ENCODE measurements at places on chromosomes 2 and 18.

GRCh38 chr2:233976690-233977294 is 59.6 kb downstream of the TRPM8 start:
- DNase-seq, result peak; percentile 1

DNA sequence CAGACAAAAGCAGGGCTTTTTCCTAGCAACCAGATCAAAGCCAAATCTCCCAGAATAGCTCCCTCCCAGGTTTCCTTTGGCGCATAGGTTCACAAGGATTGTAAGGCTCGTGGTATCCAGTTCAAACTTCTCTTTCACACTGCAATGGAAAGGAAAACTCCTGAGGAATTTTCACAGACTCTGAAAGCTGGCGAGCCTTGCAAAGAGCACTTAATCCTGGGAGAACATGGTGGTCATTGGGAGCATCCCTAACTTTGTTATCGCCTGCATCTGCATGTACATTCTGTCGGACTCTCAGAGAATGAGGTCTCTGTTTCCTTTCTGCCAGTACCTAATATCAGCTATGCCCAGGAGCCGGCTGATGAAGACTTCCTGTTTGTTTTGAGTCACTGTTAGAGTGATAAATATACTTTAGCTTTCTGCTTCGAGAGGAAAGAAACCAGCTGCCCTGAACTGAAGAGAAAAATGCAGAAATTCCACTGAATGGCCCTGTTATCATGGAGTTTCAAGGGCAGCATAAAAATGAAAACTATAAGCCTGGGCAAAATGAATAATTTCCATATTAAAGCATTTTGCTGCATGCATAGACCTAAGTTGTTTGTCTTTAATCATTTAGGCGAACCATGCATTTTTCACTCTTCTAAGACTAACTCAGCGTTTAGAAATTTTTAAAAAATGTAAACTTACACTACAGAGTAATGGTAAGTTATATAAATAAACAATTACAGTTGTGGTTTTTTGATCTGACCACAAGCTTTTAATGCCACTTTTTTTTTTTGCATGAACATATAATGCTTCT is 76.4 kb upstream of the ZEB2 start:
- DNase-seq, result peak; percentile 41

GRCh38 chr2:108837198-108837597 is 50.6 kb downstream of the CCDC138 start:
- DNase-seq, result no peak

DNA sequence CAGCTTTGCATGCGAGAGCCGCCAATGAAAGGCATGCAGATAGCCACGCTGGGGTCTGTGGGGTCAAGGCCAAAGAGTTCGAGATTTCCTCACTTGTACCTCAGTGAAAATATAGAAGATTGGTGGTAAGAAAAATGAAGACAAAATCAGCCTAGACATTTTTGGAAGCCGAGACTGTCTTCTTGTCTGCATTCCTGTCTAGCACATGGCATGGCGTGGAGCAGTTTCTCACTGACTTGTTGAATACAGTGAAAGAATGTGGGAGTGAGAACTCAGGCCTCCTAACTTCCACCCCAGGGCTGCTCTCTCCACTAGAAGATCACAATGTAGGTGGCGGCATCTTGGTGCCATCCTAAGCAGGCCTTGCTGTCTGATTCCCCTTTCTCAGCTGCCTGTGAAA is 740.8 kb upstream of the HS6ST1 start:
- DNase-seq, result no peak

DNA sequence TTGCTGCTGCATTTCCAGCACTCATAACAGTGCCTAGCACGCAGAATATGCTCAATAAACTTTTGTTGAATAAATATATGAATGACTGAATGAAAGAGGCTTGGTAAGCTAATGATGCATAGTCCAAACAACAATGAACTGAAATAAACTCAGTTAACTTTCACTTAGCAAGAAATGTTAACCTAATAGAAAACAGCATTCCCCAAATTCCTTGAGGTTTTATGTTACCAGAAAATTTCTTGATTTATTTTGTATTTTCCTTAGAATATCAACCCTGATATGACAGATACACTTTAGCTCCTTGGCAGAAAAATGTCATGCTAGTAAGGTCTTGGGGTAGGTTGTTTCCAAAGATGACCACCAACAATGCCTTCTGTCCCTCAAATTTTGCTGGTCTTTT is 217.4 kb downstream of the KCNE4 start:
- no peak for DNase-seq

DNA sequence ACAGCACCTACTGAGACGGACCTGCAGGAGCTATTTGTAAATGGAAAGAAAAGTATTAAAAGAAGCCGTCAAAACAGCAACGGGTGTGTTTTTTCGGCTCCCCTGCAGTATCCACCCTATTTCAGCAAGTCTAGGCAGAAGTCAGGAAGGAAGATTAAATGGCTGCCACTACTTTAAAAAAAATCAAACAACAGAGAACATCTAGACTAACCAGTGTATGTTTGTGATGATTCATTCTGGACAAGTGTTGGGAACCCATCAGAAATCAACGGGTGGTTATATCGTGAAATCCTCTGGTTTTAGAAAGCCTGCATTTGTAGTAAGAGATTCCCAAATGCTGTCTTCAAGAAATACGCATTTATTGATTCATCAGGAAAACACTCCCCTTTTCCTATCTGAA is 9.0 kb downstream of the PMAIP1 start:
- DNase-seq, result no peak

GRCh38 chr2:19774805-19775176 is 127.0 kb downstream of the TTC32 start:
- no peak for DNase-seq

DNA sequence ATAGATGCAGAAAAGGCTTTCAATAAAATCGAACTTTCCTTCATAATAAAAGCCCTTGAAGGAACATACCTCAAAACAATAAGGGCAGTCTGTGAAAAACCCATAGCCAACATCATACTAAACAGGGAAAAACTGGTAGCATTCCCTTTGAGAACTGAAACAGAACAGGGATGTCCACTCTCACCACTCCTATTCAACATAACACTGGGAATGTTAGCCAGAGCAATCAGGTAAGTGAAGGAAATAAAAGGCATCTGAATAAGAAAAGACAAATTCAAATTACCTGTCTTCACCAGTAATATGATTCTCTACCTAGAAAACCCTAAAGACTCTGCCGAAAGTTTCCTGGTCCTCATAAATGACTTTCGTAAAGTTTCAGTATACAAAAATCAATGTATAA is 861.0 kb upstream of the VRK2 start:
- no peak for DNase-seq

DNA sequence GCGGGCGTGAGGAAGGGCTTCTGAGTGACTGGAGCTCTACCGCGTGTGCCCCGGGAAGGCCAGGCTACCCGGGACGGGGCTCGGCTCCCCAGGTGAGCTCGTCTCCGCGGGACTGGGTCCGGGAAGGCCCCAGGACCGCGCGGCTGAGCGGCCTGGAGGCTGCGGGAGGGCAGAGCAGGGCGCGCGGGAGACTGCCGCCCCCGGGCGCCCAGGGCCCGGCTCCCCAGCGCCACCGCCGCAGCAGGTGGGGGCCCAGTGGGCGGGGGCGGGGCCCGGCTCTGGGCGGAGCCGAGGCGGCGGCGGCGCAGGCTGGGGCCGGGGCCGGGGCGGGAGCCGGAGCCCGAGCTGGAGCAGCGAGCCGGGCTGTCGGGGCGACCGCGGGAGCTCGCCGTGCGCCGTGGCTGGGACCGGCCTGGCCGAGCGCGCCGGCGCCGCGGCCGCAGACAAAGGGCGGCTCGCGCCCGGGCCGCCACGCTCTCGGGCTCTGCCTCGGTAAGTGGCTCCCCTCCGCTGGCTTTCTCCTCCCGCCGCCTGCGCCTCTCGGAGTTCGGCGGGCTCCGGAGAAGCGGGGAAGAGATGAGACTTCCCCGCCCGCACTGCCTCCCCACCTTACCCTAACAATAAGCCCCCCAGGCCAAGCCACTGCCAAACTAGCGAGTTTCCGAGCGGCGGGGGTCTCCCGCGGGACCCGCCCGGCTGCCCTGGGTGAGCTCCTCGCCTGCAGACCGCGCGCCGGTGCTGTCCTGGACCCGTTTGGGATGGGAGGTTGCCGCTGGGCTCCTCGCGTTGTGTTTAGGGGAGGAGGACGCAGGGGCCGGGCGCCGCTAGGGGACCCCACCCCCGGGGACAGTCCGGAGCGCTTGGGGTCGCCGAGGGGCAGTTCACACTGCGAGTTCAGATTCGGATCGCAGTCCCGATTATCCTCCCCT is at the start of gene MAPK4:
MAPK4 (plus strand) TSS at position 336 of the 929 bp plus-strand sequence. CDS start 103,872 bp downstream, outside the sequence.
- no peak for DNase-seq

DNA sequence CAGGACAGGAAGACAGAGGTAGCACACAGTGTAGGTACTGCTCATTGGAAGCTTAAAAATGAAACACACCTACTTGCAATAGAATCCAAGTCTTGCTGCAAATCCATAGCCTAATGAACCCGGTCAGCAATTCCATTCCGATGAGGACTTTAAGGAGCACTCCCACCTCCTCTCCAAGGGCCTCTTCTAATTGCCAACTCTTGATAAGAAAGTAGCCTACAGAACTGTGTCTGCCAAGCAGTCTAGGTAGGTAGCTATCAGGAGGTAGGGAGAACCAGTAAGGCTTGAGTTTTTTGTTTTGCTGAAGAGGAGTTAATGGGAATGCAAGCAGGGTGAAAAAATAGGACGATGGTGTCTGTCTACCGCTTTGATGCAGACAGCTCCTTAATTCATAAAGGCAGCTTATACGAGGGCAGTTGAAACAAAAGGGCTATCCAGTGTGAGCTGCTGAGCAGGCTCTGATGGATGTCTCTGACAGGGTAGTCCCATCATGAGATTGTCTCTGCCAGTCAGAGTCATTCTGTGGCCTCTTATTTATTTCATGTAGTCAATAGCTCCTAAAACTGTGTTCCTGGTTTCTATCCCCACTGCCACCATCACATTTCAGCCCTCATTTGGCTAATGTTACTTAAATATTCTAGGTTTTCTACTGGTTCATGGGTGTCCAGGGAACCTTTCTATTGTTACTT is 155.6 kb upstream of the DNMT3A start:
- no peak for DNase-seq

- DNase-seq, result no peak
Measured at GRCh38 chr2:10717628-10718027, 3.8 kb upstream of the ATP6V1C2 start.

DNA sequence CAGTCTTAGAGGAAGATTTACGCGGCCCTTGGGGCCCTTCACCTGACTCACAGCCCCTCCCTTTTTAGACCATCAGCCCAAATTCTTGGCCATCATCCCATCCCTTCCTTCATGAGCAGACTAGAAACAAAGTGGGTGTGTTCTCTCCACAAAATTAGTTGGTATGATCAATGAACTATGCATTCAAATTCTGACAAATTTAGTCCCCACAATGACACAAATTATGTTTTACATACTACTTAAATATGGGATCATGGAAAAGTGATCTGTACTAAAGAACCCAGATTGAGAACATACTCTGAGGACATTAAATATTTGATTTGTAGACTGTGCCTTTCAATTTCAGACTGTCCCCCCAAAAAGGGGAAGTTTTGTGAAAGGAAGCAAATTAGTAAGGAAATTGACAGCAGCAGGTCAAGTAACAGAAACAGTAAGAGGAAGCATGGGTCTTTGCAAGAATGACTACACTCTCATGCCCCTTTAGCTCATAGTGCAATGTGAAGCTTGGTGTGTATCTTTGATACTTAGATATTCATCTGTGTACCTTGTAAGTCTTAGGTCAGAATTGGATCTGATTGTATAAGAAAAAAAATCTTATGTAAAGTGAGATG is 2.2 kb upstream of the MAPRE2 start:
- no peak for DNase-seq

DNA sequence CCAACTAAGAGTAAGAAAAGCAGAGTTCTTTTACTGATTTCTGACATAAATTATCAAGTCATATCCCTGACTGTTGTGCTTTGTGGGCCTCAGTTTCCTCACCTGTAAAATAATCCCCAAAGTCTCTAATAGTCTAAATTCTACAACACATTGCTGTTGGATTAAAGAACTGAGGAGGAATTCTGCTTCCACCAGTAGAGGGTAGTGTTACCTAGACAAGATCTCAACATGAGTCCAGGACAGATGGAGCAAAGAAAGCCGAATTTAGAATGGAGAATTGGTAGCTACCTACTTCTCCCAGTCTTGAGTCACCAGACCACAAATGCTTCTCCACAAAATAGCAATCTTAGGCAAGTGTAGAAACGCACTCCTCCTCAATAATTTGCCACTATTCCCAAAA is 462.5 kb upstream of the FSHR start:
- no peak for DNase-seq

Data from NCI-H1048 (cell line).